Nephron progenitor cell (in vitro differentiated cells): ENCODE measurements at places on chromosomes 1 and 21.

DNA sequence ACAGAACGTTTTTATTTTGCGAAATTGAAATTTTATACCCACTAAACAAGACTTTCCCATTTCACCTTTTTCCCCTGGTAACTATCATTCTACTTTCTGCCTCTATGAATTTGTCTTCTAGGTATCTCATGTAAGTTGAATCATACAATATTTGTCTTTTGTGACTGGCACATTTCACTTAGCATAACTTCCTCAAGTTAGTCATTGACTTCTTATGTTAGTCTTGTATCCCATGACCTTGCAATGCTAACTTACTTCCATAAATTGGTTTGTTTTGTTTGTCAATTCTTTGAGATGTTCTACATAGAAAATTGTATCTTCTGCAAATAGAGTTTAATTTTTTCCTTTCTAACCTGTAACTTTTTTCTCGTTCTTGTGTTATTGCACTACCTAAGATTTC lies 26.9 kb downstream of the SH3BP5L start:
- DNase-seq, result no peak

- DNase-seq, result no peak
Observed at GRCh38 chr21:37509802-37510393, 143.3 kb downstream of the DYRK1A start.

DNA sequence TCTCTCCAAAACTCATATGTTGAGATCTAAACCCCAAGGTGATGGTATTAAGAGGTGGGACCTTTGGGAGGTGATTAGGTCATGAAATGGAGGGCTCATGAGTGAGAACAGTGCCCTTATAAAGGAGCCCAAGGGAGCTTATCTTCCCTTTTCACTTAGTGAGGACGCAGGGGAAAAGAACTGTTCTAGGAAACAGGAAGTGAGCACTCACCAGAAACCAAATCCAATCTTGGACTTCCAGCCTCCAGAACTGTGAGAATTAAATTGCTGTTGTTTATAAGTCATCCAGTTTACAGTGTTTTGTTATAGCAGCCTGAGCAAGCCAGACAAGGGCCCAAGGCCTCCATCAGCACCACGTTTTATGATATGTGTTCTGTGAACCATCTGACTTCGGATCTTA lies 60.3 kb upstream of the LRRC8D start:
- no peak for DNase-seq

DNA sequence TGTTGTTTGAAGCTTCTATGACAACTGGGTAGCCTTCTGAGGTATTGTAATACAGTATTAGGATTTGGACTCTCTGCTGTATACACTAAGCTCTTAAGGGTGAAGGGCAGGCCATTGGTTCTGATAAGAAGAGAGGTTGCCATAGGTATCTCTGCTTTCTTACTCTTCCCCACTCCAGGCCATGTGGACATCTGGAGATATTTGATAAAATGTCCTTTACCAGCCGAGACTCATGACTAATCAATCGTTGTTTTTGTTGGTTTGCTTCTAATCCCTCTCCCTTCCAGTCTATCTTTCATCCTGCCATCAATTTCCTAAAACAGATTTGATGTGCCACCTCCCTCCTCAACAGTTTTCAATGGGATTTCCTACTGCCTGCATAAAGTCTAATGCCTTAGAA lies 64.6 kb upstream of the WDR26 start:
- no peak for DNase-seq

DNA sequence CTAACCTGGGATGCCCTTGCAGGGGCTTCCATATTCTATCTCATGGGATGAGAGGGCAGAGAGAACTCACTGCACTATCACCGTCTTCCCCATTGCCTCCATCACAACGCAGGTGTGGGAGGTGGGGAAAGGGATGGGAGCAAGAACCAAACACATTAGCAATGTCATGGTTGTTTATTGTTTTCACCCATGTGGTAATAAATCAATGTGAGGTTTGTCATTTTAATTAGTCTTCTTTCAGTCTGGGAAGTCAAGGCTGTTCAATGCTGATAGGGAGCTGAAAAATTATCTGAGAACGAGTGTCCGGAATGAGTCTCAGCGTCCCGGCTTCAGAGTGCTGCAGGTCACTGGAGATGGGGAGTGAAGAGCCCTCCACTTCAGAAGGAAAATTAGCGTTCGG lies 268.5 kb downstream of the DUSP10 start:
- no peak for DNase-seq

DNA sequence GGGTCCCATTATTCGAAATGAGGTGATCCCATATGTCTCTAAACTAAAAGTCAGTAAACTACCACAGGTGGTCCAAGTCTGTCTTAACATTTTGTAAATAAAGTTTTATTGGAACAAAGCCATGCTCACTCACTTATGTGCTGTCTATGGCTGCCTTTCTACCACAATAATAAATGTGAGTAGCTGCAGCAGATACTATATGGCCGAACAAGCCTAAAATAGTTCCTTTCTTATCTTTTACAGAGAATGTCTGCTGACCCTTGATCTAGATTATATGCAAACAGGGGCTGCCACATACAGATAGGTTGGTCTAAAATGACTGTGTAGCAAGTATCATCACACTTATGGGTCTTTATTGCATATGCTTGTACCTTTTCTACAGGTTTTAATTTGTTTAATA lies 140.0 kb downstream of the VAV3 start:
- no peak for DNase-seq

DNA sequence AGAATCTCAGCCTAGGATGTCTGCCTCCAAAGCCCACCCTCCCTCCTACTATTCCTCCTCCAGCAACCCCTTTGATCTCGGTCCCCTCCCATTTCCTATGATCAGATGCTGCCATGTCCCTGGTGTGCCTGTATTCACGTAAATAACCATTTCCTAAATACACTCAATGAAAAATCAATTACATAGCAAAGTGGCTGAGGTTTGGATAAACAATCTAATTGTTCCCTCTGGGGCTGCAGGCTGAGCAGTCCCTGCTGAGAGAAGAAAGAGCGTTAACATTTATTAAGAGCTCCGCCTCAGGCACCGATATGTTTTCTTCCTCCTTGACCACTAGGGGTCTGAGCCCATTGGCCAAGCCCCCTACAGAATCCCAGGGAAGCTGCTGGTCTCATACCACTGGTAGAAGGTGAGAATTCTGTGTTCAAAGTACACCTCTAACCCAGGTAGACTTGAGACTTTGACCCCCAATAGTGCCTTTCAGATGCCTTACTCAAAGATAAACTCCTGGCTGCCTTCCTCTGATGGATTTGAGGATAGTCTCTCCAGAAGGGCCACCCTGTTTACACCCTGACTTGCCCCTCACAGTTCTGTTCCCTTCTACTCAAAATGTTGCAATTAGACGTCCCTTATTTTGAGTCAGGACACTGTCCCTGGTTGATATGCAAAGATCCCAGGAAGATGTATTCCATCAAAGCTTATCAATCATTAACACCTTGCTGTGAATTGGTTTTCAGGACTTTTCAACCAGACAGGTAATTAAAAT lies 33.9 kb upstream of the CAMK1G start:
- DNase-seq, result peak; percentile 19

DNA sequence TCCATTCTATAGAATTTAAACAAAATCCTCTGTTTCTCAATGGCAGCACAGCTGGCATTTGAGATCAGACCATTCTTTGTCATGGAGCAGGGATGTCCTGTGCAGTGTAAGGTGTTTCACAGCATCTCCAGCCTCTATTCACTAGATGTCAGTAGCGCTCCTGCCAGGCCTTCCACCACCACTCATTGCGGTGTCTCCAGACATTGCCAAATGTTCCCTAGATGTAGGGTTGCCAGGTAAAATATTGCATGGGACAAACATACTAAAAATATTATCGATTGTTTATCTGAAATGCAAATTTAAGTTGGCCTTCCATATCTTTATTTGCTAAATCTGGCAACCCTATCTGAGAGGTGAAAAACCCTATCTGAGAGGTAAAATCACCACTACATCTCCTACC lies 11.7 kb downstream of the ITLN2 start:
- no peak for DNase-seq

DNA sequence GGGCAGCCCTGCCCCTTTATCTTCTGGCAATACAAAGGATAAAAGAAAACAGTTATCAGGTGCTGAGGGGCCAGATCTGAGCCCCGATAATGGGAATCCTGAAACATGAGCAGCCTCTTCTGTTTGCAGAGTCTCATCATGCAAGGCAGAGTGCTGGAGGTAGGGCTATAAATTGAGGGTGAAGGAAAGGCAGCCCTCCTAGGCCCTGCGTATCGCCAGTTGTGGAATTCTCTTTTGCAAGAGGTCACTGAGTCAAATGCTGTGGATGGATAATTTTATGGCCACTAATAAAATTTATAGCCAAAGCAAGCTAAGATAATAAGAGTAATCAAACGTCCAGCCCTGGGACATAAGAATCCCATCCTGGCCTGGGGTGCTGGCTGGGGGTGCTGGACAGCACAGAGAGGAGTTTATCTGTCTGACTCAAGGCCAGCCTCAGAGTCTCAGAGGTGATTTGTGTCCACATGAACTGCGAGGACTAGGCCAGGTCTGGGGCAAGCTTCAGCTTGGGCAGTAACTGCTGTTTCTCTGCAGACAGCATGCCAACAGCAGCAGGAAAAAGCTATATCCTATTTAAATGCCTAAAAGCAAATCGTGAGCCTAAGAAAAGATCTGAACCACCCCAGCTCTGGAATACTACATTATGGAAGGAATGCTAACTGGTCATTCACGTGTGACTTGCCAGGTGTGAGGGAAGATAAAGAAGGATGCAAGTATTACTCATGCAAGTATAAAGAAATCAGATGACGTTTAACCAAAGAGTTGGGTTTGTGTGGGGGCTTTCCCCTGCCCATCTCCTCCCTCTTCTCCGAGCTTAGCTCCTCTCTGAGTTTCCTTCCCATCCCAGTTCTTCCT lies 254.8 kb downstream of the KIF26B start:
- peak; percentile 53 for DNase-seq

- no peak for DNase-seq
Observed at GRCh38 chr1:64140596-64140995, 62.8 kb upstream of the UBE2U start.
